B cell (primary cell): ENCODE measurements at places on chromosomes 16 and 17.

GRCh38 chr17:27980043-27980442, 62.4 kb upstream of the NLK start:
- no peak for DNase-seq

- no peak for DNase-seq
Measured at GRCh38 chr17:13194887-13195286, 177.1 kb upstream of the ELAC2 start.

DNA sequence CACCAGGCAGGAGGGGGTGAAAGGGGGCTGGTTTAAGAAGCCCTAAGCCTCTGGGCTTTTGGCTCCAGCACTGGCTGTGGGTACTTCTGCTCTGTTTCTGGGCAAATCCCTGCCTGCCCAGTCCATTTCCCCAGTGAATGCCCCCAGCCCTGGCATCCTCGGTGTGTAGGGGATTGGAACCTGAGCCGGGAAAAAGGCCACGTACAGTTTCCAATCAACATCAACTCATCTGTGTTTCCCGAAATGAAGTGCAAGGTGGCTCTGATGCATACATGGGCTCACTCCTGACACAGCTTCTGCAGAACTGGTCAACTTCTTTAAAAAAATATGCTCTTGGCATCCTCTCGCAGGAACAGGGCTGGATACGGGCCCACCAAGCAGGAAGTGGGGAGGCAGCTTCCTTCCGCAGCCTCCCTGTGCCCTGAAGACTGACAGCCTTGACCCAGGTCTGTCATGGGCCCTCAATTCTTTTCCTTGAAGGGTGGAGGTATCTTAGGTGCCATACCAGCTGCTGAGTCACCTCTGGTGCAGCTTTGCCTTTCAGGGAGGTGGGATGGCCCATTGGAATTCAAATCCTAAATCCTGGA, 73.3 kb downstream of the N4BP1 start:
- no peak for DNase-seq

- DNase-seq, result no peak
Measured at GRCh38 chr17:13346081-13346533, 255.6 kb downstream of the HS3ST3A1 start.

- no peak for DNase-seq
Measured at GRCh38 chr17:78658281-78658785, 81.1 kb upstream of the DNAH17 start.

DNA sequence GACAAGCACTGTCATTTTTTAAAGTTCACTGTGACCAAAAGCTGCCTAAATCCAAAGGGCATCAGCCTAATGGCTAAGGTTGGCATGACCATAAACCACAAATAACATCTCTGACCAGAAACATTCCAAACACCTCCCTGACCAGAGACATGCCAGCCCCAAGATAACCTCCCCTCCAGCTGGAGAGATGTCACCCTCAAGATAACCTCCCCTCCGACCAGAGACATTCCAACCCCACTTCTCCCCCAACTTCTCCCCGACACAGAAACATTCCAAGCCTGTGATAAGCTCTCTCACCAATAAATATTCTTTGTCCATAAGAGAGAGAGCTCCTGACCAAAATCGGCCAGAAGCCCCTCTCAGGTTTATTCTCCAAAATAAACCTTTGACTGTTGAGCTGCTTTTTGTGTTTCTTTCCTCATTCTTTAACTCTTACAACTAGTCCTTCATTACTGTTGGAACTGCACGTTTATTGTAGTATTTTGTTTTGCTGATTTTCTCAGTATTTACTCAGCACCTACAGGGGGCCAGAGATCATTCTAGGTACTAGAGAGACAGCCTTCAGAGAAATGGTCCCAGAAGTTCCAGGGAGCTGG, 325.6 kb downstream of the SLC39A11 start:
- DNase-seq, result no peak

DNA sequence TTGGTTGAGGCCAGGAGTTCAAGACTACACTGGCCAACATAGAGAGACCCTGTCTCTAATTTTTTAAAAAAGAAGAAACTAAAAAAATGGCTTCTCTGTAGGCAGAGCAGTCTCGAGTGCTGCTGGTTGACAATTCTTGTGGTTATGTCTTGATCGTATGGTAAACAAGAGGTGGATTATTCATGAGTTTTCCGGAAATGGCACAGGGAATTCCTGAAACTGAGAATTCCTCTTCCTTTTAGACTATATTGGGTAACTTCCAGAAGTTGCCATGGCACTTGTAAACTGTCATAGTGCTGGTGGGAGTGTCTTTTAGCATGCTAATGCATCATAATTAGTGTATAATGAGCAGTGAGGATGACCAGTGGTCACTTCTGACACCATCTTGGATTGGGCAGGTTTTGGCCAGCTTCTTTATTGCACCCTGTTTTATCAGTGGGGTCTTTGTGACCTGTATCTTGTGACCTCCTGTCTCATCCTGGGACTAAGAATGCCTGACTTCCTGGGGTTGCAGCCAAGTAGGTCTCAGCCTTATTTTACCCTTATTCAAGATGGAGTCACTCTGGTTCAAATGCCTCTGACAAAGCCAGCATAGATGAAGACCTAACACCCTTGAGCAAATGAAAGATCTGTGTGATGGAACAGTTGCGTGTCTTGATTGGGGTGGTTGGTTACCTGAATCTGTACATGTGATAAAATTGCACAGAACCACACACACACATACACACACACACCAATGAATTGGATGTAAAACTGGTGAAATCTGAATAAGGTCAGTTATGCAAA, 30.2 kb downstream of the BMERB1 start:
- no peak for DNase-seq

DNA sequence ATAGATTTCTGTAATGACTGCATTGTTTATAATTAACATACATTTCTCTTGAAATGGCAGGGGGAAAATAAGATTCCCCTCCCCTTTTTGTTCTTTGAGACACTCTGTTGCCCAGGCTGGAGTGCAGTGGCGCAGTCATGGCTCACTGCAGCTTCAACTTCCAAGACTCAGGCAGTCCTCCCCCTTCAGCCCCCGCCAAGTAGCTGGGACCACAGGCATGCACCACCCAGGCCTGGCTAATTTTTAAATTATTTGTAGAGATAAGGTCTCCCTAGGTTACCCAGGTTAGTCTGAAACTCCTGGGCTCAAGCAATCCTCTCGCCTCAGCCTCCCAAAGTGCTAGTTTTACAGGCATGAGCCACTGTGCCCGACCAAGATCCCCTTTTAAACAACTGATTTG, 67.7 kb downstream of the KATNIP start:
- no peak for DNase-seq

GRCh38 chr16:27779641-27780164, 229.8 kb downstream of the KATNIP start:
- no peak for DNase-seq

GRCh38 chr17:14942526-14943190, 322.5 kb downstream of the PMP22 start:
- no peak for DNase-seq

- no peak for DNase-seq
Measured at GRCh38 chr16:59342669-59343068, 608.6 kb upstream of the GOT2 start.

DNA sequence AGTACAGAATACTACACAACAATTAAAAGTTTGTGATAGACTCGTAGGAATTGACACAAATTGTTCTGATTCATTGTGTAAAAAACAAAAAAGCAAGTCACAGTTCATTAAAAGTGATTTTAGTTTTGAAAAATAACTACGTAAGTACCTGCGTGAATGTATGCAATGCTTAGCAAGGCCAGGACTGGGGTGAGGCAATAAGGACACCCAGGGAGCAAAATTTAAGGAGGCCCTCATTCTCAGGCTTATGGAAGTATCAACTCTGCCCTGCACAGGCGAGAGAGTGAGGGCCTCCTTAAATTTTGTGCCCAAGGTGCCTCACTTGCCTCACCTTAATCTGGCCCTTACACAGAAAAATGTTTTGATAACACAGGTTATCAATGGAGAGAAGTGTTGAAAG, 31.4 kb downstream of the NOG start:
- no peak for DNase-seq
